Activated T-cell treated with anti-CD3 and anti-CD28 coated beads, Interleukin-2, amount 50 U/mL, for 4 hours (primary cell): ENCODE measurements at places on chromosomes 5 and 9.

- DNase-seq = no peak
Observed at GRCh38 chr9:72173080-72173479, 23.8 kb downstream of the GDA start.

GRCh38 chr5:96901384-96901783 lies 25.1 kb downstream of the ERAP2 start:
- DNase-seq = no peak

- no peak for DNase-seq
Observed at GRCh38 chr5:118956727-118957126, 31.6 kb downstream of the DTWD2 start.

- no peak for DNase-seq
Observed at GRCh38 chr5:118578093-118578492, 410.3 kb downstream of the DTWD2 start.

DNA sequence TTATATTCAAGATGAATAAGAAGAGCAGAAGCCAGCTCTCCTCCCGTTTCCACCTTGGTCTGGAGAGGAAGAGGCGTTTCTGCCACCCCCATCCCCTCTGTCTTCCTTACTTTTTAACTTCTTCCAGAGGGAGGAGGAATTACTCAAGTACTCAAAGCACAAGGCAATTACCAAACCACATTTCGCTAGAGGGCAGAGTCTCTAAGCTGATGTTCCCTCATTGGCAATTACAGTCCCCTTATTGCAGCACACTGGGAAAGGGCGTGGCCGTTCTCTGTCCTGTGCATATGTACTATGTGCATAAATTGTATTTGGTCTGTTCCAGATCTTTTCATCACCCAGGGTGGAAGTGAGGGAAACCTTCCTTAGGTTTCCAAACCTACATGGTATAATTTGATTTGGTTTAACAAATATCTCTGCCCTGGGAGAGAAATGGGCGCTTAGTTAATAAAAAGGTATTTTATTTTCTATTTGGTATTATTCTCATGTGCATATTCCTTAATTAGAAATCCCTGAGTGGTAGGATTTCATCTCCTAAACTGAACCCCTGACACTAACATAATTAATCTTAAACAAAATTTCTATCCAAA lies 29.8 kb upstream of the ALDOB start:
- DNase-seq = no peak
